ENCODE measurements at places on chromosomes 1 and 21.

- no peak overlapping the region for H3K27ac ChIP-seq
- H3K36me3 ChIP-seq = no peaks in the 10 kb centered on the region
- H3K4me1 ChIP-seq = no peaks in the 10 kb centered on the region
- no peak overlapping the region for H3K4me3 ChIP-seq
- no peaks in the 10 kb centered on the region for H3K27me3 ChIP-seq
- no peak for DNase-seq
Observed at GRCh38 chr1:240682166-240682858, 70.4 kb upstream of the GREM2 start.

DNA sequence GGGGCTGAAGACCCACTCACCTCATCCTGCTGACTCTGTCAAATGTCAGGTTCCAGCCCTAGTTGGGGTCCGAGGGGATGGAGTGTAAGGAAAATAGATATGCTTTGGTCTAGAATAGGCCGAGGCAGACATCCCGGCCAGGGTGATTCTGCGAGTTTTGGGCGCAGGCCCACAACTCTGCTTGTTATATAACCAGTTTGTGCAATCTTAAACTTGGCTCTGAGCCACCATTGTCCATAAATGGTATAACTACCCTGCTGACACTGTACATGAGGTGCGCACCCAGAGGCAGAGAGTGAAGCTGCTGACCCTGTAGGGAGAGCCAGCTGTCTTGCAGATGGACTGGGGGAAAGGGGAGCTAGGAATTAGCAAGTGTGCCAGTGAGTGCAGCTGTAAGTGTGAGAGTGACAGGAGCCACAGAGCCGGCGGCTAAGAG is 1388.8 kb downstream of the AMY1C start:
- no peaks in the 10 kb centered on the region for H3K36me3 ChIP-seq
- no peak for DNase-seq
- no peak overlapping the region for H3K27ac ChIP-seq
- H3K4me1 ChIP-seq = no peaks in the 10 kb centered on the region

DNA sequence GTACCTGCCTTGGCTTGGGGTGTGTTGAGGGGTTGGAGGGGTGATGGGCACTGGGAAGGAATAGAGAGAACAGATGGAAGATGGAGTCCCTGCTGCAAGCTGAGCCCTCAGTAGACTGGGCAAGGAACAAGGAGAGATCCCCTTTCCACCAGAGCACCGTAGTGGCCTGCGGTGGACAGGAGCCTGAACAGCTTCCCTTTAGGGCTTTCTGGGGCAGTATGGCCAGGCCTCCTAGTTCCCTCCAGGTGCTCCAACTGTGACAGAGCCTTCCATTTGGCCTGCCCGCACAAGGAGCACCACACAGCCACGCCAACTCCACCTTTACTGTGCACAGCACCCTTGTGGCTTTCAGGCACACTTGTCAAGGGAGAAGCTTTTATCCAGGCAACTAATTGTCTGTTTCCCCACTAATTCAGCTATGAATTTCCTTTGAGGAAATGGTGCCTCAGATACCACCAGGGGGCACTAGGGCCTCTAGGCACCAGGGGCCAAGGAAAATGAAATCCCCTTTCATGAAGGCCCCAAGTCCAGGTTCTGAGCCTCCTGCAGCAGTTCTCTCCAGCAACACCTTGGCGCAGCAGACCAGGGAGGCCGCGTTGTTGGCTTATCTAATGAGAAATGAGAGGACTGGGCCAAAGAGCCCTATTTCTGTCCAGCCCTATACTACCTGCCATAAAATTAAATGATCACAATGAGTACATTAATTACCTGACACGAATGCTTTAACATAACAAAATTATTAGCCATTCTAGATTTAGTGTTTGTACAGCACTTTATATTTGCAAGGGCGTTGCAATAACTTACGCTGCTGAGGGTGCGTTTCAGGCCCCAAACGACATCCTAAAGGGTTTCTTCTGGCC is 23.1 kb upstream of the ERI3 start:
- H3K36me3 ChIP-seq = no peaks in the 10 kb centered on the region
- no peaks in the 10 kb centered on the region for H3K27me3 ChIP-seq
- H3K4me3 ChIP-seq = no peak overlapping the region
- no peak overlapping the region for H3K27ac ChIP-seq
- no peaks in the 10 kb centered on the region for H3K4me1 ChIP-seq

- no peak for DNase-seq
- no peaks in the 10 kb centered on the region for H3K4me1 ChIP-seq
- H3K36me3 ChIP-seq = no peaks in the 10 kb centered on the region
- no peak overlapping the region for H3K27ac ChIP-seq
- no peak overlapping the region for H3K4me3 ChIP-seq
- H3K27me3 ChIP-seq = no peaks in the 10 kb centered on the region
Observed at GRCh38 chr1:84117868-84118267, 26.2 kb upstream of the PRKACB start.

- no peaks in the 10 kb centered on the region for H3K4me1 ChIP-seq
- no peaks in the 10 kb centered on the region for H3K27me3 ChIP-seq
- H3K27ac ChIP-seq = peak overlapping the region; percentile 60
- H3K36me3 ChIP-seq = no peaks in the 10 kb centered on the region
Observed at GRCh38 chr1:207901041-207901653, 9.8 kb downstream of the CD34 start.

- H3K36me3 ChIP-seq = no peaks in the 10 kb centered on the region
- peak overlapping the region; percentile 31 for H3K27ac ChIP-seq
- no peak overlapping the region for H3K4me3 ChIP-seq
- no peaks in the 10 kb centered on the region for H3K27me3 ChIP-seq
- no peaks in the 10 kb centered on the region for H3K4me1 ChIP-seq
Observed at GRCh38 chr1:107682467-107682866, 282.5 kb downstream of the VAV3 start.

- no peak overlapping the region for H3K4me3 ChIP-seq
- H3K27me3 ChIP-seq = no peaks in the 10 kb centered on the region
- no peaks in the 10 kb centered on the region for H3K4me1 ChIP-seq
Observed at GRCh38 chr1:194080826-194081225, 894.4 kb upstream of the B3GALT2 start.

GRCh38 chr1:110524311-110525248 is 5.6 kb upstream of the KCNA10 start:
- H3K36me3 ChIP-seq = no peaks in the 10 kb centered on the region
- H3K27ac ChIP-seq = no peak overlapping the region
- no peaks in the 10 kb centered on the region for H3K4me1 ChIP-seq
- no peaks in the 10 kb centered on the region for H3K27me3 ChIP-seq
- H3K4me3 ChIP-seq = no peak overlapping the region

- H3K27ac ChIP-seq = no peak overlapping the region
- no peaks in the 10 kb centered on the region for H3K4me1 ChIP-seq
- no peaks in the 10 kb centered on the region for H3K27me3 ChIP-seq
- no peak for DNase-seq
- H3K36me3 ChIP-seq = no peaks in the 10 kb centered on the region
Observed at GRCh38 chr1:212410231-212410820, 4.4 kb downstream of the PACC1 start.

DNA sequence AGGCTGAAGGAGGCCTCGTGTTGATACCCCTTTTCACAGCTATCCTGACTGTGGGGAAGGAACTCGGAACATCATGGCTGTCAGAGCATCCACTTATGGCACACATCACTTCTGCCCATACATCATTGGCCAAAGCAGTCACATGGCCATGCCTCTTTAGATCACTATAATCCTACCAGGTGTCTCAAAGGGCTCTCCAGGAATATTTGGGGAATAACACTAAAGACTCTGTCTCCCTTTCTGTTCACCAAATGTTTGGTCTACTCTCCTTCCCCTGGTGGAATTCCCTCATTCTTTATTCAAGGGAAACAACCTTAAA is 3.0 kb upstream of the JUN start:
- no peaks in the 10 kb centered on the region for H3K27me3 ChIP-seq
- DNase-seq = no peak
- no peaks in the 10 kb centered on the region for H3K36me3 ChIP-seq
- peak overlapping the region; percentile 100 for H3K27ac ChIP-seq
- H3K4me3 ChIP-seq = no peak overlapping the region

DNA sequence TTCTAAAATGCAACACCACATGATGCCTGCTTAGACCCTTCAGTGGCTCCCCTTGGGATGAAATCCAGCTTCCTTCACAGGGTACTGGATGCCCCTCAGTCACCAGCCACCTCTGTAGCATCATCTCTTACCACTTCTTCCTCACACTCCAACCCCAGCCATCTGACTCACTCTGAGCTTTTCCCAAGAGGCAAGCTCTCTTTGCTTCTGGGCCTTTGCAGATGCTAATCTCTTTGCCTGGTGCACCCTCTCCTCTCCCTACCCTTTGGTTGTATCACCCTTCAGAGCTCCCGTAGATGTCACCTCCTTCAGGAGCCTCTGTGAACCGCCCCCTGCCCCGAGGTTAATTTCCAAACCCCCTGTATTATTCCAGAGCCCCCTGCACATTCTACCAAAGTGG is 164.8 kb upstream of the ZC3H12A start:
- H3K27ac ChIP-seq = no peak overlapping the region
- H3K4me1 ChIP-seq = no peaks in the 10 kb centered on the region
- DNase-seq = no peak
- no peaks in the 10 kb centered on the region for H3K27me3 ChIP-seq
- H3K4me3 ChIP-seq = no peak overlapping the region
- no peaks in the 10 kb centered on the region for H3K36me3 ChIP-seq

DNA sequence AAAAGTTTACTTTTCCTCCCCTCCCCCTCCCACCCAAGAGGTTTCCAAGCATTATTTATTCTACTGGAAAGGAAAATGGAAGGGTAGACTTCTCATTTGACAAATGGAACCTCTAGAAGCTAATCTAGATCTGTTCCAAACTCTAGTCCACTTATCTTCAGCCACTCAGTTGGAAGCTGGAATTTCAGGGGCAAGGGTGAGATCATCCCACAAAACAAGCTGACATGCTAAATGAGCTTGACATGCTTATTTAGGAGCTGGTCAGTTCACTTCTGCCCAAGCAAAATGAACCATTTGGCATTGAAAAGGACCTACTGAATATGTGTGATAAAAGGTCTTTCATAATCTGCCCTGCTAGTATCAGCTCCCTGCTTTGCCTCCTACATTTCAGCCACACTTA is 5.0 kb downstream of the LRRC41 start:
- H3K27ac ChIP-seq = no peak overlapping the region
- H3K36me3 ChIP-seq = no peaks in the 10 kb centered on the region
- H3K4me3 ChIP-seq = no peak overlapping the region
- H3K4me1 ChIP-seq = peaks cover 17% of the 10 kb centered on the region
- no peak for DNase-seq

DNA sequence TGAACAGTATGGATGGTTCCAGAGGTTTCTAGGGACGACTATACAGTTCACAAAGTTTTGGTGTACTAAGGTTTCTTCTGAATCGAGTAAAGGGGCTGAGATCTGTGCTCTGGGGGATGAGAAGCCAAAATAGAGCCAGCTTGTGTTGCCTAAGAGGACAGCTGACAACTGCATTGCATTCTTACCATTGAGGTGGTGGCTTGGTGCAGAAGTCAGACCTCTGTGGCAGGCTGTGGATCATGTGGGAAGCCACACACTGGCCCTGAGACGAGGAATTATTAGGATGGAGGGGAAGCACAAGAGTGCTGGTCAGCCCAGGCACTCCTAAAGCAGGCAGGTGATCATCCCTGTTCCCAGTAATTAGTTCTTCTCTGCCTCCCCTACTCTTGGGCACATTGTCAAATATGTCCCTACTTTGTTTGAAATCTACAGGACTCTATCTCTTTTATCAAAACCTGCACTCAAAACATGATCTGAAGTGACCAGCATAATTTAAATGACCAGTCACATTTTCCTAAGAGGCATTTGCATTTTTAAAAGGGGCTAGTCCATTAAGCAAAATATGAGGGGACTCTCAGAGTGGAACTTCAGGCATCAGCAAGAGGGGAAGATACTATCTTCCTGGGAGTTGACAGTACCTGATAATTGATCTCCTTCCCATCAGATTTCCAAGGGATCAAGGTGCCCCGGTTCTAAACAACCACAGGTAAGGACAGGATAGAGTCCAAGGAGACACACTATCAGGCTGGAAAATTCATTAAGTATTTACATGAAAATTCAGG is at the start of gene FCRLB:
Gene FCRLB, plus strand, starts transcription at position 589 of the 782 bp plus-strand sequence. CDS start 1,129 bp downstream, outside the sequence.
- H3K4me3 ChIP-seq = no peak within 1 kb of the TSS
- no peaks in the 10 kb centered on the region for H3K4me1 ChIP-seq
- no peak for DNase-seq
- no peaks in the 10 kb centered on the region for H3K27me3 ChIP-seq
- H3K27ac ChIP-seq = no peak within 1 kb of the TSS

DNA sequence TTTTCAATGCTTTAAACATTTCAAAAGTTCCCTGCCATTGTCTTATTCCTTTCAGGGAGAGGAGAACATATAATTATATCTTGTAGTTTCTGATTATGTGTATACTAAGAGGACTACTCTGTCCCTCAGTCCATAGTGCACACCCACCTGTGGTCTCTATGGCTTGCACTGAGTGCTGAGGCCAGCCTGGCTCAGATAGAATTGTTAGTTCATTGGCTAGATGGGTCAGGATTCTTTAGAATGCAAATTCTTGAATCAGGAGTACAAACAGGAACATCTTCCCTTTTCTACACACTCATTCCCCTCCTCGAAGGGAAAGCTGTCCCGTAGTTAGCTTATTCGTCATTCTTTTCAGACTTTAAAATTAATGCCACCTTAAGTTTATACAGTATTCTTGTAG is 8.2 kb downstream of the BACH1 start:
- no peak for DNase-seq
- H3K4me3 ChIP-seq = no peak overlapping the region
- peaks cover 8% of the 10 kb centered on the region for H3K4me1 ChIP-seq
- H3K27ac ChIP-seq = no peak overlapping the region
- H3K27me3 ChIP-seq = no peaks in the 10 kb centered on the region
- no peaks in the 10 kb centered on the region for H3K36me3 ChIP-seq

DNA sequence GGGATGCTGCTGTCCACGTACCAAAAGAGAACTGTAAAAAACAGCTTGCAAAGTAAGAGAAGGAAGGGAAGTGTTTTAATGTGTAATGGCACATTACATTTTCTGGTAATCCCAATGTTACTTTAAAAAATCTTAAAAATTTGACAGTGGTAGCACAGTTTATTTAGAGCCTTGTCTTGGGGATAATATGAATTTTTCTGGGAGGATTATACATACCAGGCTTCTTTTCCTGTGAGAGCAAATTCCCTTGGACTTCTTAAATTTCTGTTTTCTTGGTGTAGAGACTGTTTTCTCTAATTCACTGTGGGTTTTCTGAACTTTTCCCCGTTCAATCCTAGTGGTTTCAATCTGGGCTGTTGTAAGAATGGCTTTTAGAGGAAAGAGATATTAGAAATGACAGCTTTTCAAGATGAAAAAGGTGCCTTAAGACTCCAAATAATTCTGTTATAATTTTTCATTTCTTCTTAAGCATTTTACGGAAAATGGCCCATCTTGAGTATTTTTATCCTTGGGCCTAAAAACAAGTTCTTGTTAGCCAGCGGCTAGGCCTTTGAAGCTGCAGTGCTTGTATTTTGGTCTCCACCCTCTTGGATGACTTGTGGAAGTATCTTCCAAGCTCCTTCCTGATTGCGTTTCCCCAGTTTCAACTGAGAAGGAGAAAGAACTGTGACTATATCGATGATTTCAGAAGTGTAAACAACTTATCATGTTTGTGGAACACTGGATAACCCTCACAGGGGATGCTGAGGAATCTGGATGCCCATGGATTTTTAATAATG is 70.0 kb downstream of the LEPR start:
- H3K4me3 ChIP-seq = no peak overlapping the region
- H3K27ac ChIP-seq = no peak overlapping the region
- H3K4me1 ChIP-seq = no peaks in the 10 kb centered on the region
- no peaks in the 10 kb centered on the region for H3K27me3 ChIP-seq
- H3K36me3 ChIP-seq = no peaks in the 10 kb centered on the region
